Nephron progenitor cell (in vitro differentiated cells): ENCODE measurements at places on chromosomes 4 and X.

GRCh38 chrX:115642895-115643530 lies 82.0 kb downstream of the PLS3 start:
- DNase-seq, result peak; percentile 44

GRCh38 chr4:16222957-16223527 lies 3.2 kb downstream of the TAPT1 start:
- DNase-seq, result no peak

GRCh38 chrX:149993989-149994388 lies 55.7 kb upstream of the EOLA2 start:
- DNase-seq, result no peak

DNA sequence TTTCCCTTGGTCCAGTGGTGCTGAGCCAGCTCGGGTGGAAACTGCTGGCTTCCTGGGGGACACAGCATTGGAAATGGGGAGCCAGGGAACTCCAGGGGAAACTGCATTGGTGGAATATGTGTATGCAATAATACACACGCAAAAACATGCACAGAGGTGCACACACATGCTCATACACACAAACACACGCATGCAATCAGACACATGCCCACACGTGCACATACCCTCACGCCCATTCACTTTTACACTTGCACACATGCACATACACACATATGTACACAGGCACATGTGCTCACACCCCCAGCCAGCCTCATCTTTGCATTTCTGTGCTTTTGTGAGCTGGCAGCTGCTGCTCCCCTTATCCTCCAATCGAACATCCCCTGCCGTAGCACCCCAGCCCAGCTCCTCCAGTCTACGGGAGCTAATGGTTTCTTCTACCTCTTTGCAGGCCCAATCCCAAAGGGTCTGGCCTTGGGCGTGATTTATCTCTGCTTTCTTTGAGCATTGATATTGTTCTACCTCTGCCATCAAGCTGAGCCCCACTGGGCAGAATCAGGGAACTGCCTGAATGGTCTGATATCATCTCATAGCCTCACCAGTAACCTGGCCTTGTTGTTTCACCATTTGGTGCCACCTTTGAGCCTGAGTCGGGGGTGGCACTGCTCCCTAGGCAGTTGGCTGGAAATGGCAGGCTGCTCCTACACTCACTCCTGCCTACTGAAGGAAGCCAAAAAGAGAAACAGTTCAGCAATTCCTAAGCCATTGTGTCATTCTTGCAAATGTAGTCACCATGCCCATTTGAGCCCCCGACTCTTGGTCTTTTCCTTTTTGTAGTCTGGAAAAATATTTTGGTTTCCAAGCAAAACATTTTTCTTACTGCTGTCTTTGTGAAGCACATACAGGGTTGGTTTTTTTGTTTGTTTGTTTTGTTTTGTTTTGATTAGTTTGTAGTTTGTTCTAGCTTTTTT lies 104.4 kb upstream of the MAMLD1 start:
- no peak for DNase-seq

GRCh38 chr4:3491681-3492405 lies 28.7 kb downstream of the DOK7 start:
- DNase-seq, result no peak

DNA sequence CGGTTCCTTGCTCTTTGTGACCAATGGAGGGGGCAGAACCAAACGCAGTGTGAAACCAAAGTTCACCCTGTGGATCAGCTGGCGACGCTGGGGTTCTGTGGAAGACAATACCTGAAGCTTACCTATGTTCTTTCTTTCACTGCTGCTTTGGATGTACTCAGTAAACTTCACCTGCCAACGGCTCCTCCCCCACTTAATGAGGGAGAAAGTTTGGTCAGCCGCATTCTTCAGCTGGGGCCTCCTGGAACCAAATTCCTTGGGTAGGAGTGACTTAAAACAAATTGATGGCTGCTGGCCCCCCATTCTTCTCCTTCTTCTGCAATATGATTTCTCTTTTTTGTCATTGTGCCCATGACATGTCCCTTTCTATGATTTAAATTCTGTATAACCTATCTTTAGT lies 282.4 kb downstream of the ANK2 start:
- no peak for DNase-seq

- peak; percentile 49 for DNase-seq
Observed at GRCh38 chrX:140762061-140762460, 52.5 kb downstream of the LINC00632 start.

- no peak for DNase-seq
Observed at GRCh38 chr4:128516301-128516969, 228.8 kb upstream of the PGRMC2 start.

- no peak for DNase-seq
Observed at GRCh38 chr4:107710493-107711459, 9.3 kb downstream of the PAPSS1 start.

DNA sequence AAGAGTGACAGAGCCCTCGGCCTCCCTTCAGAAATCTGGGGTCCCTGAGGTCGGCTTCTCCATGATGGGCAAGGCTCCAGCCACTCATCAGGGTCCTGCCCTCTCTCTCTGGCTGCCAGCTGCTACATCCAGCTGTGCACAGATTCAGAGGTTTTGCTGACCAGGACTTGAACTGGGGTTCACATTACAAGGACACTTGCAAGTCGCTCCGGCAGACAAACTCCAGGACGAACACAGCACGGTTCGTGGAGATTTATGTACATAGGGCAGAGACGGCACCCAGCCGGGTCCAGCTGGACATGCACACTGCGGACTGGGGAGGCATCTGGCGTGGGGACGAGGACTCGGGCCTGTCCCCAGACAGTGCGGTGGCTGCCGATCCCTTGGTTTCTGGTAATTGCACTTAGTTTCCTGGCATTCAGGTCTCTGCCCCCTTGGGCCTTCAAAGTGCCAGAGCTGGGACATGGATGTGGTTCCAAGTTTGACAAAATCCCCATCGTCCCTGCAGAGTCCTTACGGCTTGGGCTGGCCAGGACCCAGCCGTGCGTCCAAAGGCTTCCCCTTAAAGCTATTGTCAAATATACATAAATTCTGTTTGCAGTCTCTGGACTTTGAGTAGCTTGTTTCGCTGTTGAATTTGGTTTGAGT lies 6.2 kb upstream of the C4orf50 start:
- DNase-seq, result no peak

GRCh38 chrX:97159916-97160800 lies 276.4 kb downstream of the RPA4 start:
- no peak for DNase-seq
